Hematopoietic multipotent progenitor cell treated with erythropoietin and hydrocortisone succinate and interleukin-3 and kit ligand, for 4 days (in vitro differentiated cells): ENCODE measurements at places on chromosomes 7 and 10.

- peak; percentile 93 for DNase-seq
Observed at GRCh38 chr10:68600041-68600778, 40.1 kb downstream of the TET1 start.

GRCh38 chr7:87380905-87381304 lies 35.4 kb downstream of the CROT start:
- no peak for DNase-seq

DNA sequence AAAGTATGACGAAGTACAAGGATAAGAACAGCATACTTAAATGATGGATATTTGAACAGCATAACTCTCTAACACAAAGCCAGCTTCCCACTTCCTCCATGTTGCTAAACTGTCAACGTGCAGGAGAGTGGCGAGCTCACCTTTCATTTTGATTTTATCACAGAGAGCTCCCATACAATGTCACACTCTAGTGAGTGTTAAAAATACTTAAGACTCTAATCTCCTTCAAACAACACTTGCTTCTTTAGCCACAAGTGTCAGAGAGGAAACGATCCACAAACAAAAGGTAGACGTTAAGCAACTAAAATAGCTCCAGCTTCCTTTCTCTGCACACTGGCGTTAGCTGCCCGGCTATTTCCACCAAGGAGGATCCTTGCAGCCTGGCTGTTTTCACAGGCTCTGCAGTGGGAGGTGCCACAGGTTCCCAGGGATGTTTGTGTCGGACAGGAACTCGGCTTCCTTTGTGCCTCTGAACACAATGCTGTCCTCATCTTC lies 194.6 kb downstream of the COBL start:
- DNase-seq, result no peak

DNA sequence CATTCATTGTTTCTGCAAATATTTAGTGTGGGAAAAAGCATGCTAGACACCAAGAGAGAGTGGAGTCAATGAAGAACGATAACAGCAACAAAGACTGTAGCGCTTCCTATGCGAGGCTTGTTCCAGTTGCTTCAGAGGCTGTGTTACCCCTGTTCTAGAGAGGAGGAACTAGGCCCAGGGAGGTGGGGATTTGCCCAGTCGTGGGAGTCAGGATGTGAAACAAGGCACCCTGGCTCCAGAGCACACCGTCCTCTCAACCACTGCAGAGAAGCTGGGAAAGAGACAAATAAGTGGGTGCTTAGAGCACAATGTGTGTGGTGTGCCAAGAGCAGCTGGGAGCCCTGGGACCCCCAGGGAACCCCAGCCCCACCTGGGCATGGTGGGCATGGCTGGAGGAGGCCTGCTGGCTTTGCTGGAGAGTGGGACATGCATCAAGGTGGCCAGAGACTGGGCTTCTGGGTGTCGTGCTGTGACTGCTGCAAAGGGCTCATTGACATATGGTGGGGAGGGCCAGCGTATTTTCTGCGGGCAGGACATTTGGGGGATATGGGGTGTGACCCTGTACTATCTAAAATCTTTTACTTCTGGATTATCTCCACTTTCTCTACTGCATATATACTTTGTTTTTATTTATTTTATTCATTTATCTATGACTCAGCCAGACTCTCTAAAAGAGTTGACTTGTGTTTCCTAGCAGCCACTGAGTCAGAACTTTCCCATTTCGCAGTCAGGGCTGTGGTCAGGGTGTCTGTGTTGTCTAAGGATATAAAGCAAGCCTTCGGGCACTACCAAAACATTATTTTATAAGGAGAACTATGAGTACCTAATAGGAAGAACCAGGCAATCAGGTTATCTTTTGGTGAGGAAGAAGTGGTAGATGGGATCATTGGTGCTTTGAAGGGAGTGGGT lies 95.4 kb downstream of the TCF7L2 start:
- no peak for DNase-seq

DNA sequence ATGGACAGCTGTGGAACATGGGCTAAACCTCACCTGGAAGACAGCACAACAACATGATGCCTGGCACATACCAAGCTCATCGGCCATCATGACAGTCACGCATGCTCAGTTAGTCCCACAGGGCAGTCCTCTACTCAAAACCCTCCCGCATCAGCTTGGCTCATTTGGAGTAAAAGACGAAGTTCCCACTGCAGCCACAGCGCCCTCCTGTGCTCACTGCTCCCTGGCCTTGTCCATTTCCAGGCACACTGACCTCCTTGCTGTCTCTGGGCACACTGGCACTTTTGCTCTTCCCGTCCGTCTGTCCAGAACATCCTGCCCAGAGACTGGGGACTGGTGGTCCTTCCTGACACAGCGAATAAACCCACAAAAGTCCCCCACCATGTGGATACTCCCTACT lies 66.2 kb downstream of the LARP4B start:
- peak; percentile 16 for DNase-seq

DNA sequence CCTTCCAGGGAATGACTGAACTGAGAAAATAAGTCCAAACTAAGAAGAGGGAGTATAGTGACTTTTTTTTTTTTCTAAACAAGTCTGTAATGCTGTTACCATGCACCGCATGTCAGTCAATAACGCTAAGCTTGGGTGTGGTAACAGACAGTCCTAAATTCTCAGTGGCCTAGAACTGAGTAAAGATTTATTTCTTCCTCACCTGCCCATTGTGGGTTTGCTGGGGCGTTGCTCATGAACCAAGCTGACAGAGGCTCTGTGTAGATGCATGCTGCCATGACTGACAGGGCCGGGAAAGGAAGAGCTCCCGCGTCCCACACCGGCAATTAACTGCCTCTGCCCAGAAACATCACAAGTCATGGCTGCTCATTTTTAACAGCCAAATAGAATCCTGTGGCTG lies 25.5 kb upstream of the PRKG1 start:
- no peak for DNase-seq

DNA sequence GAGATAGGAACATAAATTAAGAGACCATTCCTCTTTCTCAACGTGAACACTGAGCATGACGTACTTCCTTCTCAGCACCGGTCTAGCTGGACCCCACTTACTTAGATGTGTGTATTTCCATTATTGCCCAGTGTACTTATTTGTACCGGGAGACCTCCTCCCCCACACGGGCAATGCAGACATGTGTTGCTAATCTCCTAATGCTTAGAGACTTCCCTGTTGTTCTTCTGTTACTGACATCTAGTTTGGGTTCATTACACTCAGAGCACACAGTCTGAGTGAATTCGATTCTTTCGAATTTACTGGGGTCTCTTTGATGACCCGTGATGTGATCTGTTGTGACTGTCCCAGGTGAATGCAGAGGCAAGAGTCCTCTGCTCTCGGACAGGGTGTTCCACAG lies 260.0 kb downstream of the MAD1L1 start:
- DNase-seq, result no peak

- no peak for DNase-seq
Observed at GRCh38 chr10:49601857-49602256, 8.3 kb upstream of the SLC18A3 start.

- no peak for DNase-seq
Observed at GRCh38 chr7:44148166-44148565, 7.0 kb upstream of the MYL7 start.

GRCh38 chr10:46268076-46268881 lies 18.5 kb upstream of the ANTXRL start:
- DNase-seq, result no peak

DNA sequence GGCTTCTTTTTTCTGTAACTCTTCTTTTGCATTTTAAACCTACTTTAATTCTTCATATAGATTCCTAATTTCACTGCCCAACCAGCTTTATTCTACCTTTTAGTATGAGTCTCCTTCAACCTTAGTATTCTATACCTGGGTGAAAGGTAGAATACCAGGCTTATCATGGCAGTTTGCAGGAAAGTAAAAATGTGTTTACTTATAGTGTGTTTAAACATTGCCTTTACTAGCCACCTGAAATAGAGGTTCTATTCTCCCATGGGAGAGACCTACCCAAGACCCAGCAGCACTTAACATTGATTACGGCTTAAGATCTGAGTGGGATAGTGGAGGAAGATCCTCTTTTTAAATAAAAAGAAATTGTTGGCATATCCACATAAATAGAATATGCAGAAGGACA lies 1.6 kb upstream of the MYPN start:
- no peak for DNase-seq

- no peak for DNase-seq
Observed at GRCh38 chr10:128042131-128042610, 84.1 kb downstream of the MKI67 start.

DNA sequence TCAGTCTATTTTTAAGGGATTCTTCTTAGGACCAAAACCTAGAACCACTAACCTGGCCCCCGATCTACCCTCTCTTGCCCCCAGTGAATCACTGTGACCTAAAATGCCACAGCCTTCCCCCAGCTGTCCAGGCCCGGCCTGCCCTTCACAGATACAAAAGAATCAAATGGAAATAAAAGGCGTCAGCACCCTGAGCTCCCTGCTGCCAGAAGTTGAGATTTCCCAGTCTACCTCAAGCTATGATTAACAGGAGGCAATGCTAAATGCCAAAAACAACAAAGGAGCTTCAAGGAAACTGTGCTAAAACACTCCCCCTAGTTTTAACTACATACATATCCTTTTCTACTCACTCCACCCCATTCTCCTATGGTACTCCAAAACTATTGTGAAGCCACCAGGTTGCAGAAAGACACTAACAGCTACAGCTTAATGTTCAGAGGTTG lies 67.8 kb downstream of the GSAP start:
- DNase-seq, result no peak

DNA sequence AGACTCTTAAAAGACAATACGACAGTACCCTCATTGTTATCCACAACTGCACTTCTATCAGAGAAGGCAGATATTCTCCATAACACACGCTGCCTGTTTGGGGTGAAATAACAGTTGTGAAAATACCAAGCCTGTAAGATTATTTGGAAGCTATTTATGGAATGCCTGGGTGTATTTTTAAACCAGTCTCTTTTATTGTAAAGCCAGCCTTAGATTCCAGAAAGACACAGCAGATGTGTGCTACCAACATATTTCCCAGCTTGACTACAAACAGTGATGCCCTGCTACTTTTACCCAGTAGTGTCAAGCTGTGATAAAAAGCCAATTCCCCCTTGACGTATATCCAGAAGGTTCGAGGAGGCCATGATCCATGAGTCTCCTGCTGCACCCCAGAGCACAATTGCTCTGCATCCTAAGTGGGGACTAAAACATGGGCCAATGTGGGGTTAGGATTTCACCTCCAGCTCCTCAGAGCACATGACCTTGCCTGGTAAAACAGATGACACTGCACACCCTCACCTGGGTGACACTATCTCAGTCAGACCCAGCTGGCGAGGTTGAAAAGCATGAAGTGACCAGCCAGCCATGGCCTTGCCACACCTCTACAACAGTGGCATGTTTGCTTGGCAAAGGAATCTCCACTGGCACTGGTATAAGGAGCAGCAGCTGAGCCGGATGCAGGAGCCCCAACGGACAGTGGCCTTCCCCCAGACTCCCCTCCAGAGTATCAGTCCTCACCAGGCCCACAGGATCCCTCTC lies 62.2 kb downstream of the GFRA1 start:
- no peak for DNase-seq

GRCh38 chr10:18400906-18401245 lies 250.5 kb downstream of the NSUN6 start:
- no peak for DNase-seq

DNA sequence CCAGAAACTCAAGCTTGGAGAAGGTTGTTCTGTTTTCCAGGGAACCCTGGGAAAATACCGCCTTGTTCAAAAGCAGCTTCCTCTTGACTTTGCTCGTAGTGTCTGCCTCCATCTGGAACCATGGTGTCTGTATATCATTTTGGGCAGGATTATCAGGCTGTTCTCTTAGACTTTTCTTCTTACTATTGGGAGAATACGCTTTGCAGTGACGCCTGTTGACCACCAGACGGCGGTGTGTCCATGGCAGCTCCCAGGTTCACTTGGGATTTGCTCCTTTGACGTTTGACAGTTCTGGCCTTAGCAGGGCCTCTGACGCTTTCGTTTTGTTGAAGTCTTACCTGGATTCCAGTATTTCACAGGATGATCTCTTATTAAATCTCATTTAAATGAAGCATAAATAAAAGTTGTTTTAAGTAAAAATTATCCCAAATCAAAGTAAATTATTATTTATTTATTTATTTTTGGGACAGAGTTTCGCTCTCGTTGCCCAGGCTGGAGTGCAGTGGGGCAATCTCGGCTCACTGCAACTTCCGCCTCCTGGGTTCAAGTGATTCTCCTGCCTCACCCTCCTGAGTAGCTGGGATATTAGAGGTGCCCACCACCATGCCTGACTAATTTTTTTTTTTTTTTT lies 41.8 kb upstream of the GJD4 start:
- peak; percentile 85 for DNase-seq

DNA sequence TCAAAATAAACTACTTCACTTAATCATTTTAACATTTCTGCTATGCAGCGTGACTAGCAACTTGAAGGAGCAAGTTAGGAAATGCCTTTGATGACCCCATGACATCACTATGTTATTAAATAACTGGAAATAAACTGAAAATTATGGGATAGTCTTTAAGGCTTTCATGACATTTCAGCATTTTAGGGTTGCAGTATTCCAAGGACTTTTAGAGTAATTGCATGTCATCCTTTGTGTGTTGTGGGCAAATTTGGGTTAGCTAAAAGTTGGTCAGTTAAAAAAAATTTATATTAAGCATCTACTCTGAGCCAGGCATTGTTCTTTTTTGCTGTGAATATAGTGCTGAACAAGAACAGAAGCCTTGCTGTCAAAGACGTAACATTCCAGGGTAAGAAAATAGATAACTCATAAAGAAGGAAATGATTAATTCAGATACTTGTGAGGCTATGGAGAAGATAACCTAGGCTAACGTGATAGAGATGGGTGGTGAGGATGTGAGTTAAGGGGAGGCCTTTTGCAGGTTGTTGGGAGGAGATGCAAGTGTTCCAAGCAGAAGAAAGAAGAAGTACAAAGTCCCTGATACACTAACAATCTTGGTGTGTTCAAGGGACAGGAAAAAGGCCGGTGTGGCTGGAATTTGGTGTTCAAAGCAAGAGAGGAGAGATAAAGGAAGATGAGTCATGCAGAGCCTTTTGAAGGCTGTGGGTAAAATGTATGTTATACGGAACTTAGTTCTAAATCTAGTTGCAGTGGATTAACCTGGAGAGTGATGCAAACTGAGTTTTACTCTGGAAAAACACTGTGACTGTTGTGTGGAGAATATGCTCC lies 610.2 kb downstream of the AUTS2 start:
- peak; percentile 37 for DNase-seq
